HepG2 (cell line): ENCODE measurements at places on chromosomes 6 and 20.

GRCh38 chr6:13342414-13343019 lies 14.2 kb upstream of the TBC1D7 start:
- DNase-seq = no peak

GRCh38 chr6:107816818-107817217 lies 7.3 kb downstream of the SCML4 start:
- peak; percentile 46 for DNase-seq

GRCh38 chr6:109925075-109925474 lies 53.0 kb upstream of the GPR6 start:
- no peak for DNase-seq

DNA sequence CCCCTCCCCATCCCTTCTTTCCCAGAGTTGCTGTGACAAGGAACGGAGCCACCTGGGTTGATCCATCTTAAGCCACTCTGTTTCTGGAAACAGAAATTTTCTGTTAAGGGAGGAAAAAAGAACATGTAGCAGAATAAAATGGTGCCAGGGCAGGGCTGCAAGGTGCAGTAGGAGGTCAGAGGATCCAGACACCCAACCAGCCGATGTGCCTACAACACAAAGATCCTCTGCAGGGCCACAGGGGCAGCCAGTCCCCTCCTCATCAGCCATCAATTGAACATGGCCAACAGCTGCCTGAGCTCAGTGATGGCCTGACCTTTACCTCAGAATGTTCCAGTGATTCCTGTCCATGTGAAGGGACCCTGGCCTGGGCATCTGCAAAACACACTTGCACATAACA lies 11.9 kb downstream of the MDFI start:
- DNase-seq = no peak

GRCh38 chr6:121430514-121431460 lies 4.7 kb upstream of the GJA1 start:
- DNase-seq = peak; percentile 62

DNA sequence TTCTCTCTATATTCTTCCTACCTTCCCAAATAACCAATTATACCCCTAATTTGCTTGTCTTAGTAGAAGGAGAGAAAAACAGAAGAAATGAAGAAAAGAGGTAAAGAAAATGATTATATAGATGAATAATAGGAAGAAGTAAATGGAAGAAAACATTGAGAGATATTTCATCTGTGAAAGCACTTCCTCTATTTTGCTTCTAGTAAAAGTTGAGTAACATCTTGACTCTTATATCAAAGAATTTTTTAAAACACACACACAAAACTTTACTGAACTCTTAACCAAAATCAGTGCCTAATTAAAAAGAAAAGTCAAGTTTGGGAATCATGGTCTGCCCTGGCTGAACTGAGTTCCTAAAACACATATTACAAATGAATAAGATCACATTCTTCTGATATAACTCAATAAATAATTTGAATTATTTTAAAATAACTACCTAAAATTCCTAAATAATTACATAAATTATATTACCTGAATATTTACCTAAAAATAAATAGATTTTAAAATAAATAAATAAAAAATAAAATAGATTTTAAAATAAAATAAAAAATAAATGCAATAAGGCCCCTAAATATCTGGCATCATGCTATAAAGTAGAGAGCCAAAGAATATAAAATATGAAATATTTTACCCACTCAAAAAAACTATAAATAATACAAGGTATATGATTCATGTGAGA lies 8.8 kb downstream of the SLC17A2 start:
- DNase-seq = no peak

- no peak for DNase-seq
Observed at GRCh38 chr6:112639391-112639831, 292.3 kb downstream of the RFPL4B start.

DNA sequence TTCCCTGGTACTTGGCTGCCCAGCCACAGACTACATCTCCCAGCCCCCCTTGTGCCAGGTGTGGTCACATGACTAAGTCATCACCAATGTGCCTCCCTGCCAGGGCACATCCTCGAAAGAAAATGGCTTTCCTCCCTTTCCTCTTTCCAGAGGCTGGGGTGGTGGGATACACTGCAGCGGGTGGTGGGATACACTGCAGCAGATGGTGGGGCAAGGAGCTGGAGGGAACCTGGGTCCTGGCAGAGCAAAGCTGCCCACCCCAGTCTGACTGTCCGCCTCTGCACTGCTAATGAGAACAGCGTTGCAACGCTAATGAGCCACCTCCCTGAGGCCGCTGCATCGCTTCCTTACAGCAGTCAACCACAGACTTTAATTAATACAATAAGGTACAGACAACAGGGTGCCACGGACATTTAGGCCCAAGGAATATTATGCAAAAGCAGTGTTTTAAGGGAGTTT lies 125.3 kb downstream of the PREX1 start:
- no peak for DNase-seq

- DNase-seq = no peak
Observed at GRCh38 chr6:19408331-19408730, 428.8 kb upstream of the ID4 start.

- peak; percentile 81 for DNase-seq
Observed at GRCh38 chr6:142279350-142280180, 22.2 kb upstream of the ADGRG6 start.

GRCh38 chr6:25971187-25971821 lies 8.7 kb downstream of the TRIM38 start:
- DNase-seq = peak; percentile 29

- no peak for DNase-seq
Observed at GRCh38 chr6:96723362-96723761, 113.9 kb downstream of the GPR63 start.

DNA sequence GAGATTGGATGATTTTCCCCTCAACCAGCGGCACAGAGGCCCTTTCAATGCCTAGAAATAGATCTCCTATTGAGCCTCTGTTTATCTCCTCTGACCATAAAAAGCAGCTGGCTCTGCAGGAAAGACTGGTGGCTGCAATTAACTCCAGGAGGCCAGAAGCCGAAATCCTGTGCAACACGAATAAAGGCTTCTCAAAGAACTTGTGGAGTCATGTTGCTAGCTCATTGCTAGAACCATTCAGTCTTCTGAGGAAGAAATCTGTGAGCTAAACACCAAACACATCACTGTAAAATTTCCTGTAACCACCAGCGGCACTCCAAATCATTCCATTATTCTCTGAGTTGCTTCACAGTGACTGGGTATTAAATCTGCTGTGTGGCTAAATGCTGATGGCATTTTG lies 49.1 kb upstream of the TPD52L1 start:
- no peak for DNase-seq

GRCh38 chr20:64131406-64131805 lies 24.0 kb upstream of the NPBWR2 start:
- peak; percentile 60 for DNase-seq

DNA sequence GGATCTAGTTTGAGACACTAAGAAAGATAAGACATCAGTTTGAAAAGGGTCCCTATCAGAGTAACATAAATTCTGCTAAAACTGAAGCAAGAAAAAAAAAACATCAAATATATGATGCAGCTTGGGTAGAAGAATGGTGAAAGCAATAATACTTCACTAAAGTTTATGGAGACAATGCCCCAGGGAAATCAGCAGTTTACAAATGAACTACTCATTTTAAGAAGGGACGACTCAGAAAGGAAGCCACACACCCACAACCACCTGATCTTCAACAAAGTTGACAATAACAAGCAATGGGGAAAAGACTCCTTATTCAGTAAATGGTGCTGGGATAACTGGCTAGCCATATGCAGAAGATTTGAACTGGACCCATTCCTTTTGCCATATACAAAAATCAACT lies 143.5 kb downstream of the TPBG start:
- no peak for DNase-seq

DNA sequence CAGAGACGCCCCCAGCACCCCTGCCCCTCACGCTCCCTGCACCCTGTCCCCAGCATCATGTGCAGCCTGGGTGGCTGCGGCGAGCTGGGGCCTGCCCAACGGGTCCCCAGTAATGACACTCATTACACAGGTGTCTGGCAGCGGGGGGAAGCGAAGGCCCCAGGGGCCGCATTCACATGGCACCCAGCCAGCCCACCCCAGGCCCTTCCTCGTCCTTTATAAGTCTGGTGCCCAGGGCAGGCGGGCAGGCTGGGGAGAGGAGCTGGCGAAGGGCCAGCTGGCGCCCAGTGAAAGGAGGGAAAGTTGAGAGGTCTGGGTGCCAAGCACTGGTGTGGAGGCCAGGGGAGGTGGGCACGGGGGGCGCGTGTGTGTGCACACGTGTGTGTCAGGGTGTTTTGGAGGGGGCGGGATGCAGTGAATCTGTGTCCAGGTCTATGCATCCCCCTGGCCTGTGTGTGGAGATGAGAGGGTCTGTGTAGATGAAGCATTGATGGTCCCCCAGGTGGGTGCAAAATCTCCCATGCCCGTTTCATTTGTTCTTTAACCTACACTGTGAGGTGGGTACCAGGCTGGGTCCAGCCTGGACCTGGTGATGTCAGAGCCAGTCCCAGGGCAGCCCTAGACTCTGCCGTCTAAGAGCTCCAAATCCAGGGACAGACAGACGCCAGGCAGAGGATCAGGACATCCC lies 105.3 kb downstream of the CEBPB start:
- DNase-seq = no peak

- DNase-seq = no peak
Observed at GRCh38 chr6:140012150-140012549, 637.7 kb upstream of the CITED2 start.

DNA sequence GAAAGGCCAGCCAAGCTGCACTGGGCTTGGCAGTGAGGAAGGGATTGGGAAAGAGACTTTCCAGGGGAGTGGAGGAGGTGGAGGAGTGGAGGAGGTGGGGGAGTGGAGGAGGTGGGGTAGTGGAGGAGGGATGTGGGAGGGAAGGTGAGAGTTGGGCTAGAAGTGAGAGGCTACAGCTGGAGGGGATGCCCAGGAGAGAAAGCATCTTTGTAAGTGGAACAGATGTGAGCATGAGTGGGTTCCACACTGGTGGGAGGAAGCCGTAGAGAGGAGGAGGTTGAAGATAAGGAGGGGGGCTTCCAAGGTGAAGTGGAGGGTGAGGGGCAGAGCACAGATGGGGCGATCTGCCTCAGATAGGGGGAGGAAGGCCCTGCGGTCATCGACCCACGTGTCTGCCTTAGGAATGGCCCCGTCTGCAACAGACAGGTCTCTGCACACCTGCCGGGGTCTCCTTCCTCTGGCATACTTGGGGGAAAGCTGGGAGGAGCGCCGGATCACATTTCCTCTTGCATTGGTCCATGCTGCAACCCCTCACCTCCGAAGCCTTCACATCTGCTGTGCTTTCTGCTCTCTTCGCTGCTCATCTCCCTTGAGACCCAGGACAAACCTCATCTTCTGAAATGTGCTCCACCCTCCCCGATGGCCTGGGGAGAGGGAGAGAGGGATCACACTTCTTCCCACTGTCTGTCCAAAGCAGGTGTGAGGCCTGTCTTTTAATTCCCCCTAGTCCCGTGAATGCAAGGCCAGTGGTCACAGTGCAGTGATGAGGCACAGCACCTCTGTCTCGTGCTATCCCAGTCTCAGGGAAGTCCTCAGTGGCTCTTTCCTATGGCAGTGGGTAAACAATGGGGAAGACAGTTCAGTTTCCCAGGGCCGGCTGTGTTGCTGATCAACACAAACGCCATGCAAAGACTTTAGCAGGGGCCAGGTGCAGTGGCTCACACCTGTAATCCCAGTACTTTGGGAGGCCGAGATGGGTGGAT lies 48.6 kb upstream of the SNX9 start:
- no peak for DNase-seq

DNA sequence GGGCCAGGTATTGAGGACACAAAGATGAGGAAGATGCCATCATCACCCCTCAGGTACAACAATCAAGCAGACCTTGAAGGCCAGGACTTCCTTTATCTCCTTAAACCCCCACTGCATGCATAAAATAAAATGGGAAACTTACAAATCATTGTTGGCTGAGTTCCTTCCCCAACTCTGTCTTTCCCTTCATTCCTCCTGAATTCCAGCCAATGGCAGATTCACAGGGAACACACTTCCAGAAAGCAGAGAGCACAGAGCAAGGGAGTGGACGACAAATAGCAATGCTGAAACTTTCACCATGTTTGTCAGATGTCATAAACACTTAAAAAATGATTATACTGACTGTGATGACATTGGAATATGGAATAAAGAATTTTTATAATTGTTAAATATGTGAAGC lies 37.3 kb upstream of the NXT1 start:
- DNase-seq = no peak

- no peak for DNase-seq
Observed at GRCh38 chr6:111952274-111952673, 79.0 kb upstream of the FYN start.

DNA sequence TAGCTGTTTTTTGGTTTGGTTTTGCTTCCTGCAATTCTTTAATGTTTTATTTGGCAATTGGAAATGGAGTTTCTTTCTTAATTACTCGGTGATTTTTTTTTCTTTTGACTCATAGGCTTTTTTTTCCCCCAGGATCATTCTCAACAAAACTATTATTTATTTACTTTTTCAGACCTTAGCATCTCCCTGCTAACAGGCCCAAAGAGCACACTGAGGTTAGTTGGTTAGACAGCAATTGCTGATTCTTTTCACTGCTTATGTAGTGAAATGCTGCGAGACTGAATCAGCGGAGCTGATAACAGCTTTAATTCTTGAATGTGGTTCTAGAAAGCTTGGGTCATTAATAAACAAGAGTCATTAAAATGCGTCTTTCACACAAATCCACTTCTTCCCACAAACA lies 79.1 kb upstream of the ZFP64 start:
- DNase-seq = no peak

DNA sequence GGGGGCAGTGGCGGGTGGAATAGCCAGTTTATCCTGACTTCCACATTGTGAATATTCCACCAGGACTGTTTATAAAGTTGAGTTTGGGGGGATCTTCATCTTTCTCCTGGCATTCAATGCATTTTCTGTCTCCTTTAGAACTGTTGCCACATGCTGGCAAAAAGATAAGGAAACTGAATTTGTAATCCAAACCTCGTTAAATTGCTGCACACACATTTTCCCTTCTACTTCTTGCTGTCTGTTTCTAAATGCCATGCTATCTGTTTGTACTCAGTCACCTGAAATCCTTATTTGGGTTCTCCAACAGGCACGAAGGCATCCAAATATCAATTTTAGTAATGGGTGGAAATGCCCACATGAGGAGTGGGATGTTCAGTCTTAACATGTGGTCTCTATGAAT lies 180.2 kb upstream of the CCN2 start:
- no peak for DNase-seq

DNA sequence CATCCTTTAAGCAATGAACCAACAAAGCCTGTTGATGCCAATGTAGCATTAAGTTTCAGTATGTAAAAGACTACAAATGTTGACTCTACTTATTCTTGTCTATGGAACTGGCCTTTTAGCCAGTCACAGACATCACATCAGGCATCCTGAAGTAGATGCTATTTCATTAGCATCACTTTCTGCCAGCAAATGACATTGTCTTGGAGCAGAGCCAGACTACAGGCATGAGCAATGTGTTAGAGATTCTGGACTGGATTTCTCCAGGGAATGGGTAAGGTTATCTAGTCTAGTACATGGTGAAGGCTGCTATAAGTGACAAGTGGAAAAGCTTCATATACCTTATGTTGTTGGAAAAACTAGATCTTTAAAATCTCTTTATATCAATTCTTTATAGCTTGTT lies 142.9 kb downstream of the ADGRB3 start:
- no peak for DNase-seq

- DNase-seq = no peak
Observed at GRCh38 chr6:149969635-149970034, 5.9 kb downstream of the ULBP1 start.

GRCh38 chr6:100923481-100924165 lies 42.5 kb upstream of the ASCC3 start:
- DNase-seq = no peak
